Thoracic aorta endothelial cell (primary cell): ENCODE measurements at places on chromosomes 2 and 18. TPM values are rescaled to one million over a fixed set of nuclear protein-coding genes. Genes with fewer than 3 reads are reported as not detected.

Gene NTSR2
- total RNA-seq, result not detected in 2 replicates

Gene INPP4A
- total RNA-seq, result 25.8 and 31.9 TPM in 2 replicates

Gene CROCC2
- total RNA-seq, result not detected in 2 replicates

Gene UGT1A10
- not detected in 2 replicates for total RNA-seq

Gene FIGN
- 4.0 and 6.5 TPM in 2 replicates for total RNA-seq

Gene EDAR
- not detected in 2 replicates for total RNA-seq

Gene EHBP1
- 40.3 and 46.6 TPM in 2 replicates for total RNA-seq

Gene C1GALT1C1L
- 0.50 TPM in 1 of 2 replicates, not detected in the other for total RNA-seq

Gene POTEJ
- not detected in 2 replicates for total RNA-seq

Gene NEU4
- total RNA-seq, result not detected in 2 replicates

Gene ASTL
- not detected in 2 replicates for total RNA-seq

Gene THUMPD2
- 13.6 and 13.7 TPM in 2 replicates for total RNA-seq

Gene DSG1
- total RNA-seq, result not detected in 2 replicates

Gene CRYGD
- total RNA-seq, result not detected in 2 replicates

Gene DAW1
- 9.0 and 9.6 TPM in 2 replicates for total RNA-seq

Gene CFC1
- not detected in 2 replicates for total RNA-seq

Gene ZBTB7C
- total RNA-seq, result under 0.01 TPM in 1 of 2 replicates, not detected in the other

Gene DNAJC5G
- not detected in 2 replicates for total RNA-seq

Gene STAMBP
- total RNA-seq, result 14.8 and 17.7 TPM in 2 replicates

Gene APOB
- 1.3 and 1.8 TPM in 2 replicates for total RNA-seq

Gene STARD6
- total RNA-seq, result not detected in 2 replicates

Gene IL37
- not detected in 2 replicates for total RNA-seq

Gene IL36RN
- total RNA-seq, result not detected in 2 replicates

Gene ACVR1
- 20.0 and 23.7 TPM in 2 replicates for total RNA-seq

Gene EPB41L3
- 129 and 167 TPM in 2 replicates for total RNA-seq

Gene ACTG2
- total RNA-seq, result not detected in 2 replicates

Gene B4GALT6
- total RNA-seq, result 23.7 and 25.6 TPM in 2 replicates

Gene RTP5
- total RNA-seq, result not detected in 2 replicates

Gene ALPP
- not detected in 2 replicates for total RNA-seq

Gene TMEM247
- total RNA-seq, result not detected in 2 replicates

Gene SPP2
- total RNA-seq, result not detected in 2 replicates

Gene PLCL1
- total RNA-seq, result 9.6 and 9.7 TPM in 2 replicates

Gene GATA6
- 22.7 and 23.8 TPM in 2 replicates for total RNA-seq

Gene KIF5C
- under 0.01 and 0.14 TPM in 2 replicates for total RNA-seq

Gene LDLRAD4
- total RNA-seq, result 1.1 and 1.6 TPM in 2 replicates

Gene BOK
- 28.6 and 35.9 TPM in 2 replicates for total RNA-seq

Gene CNGA3
- under 0.01 TPM in 1 of 2 replicates, not detected in the other for total RNA-seq

Gene SH3BP4
- total RNA-seq, result 85.7 and 105 TPM in 2 replicates

Gene MAL
- not detected in 2 replicates for total RNA-seq

Gene CMPK2
- total RNA-seq, result 1.1 and 1.9 TPM in 2 replicates

Gene FHL2
- total RNA-seq, result 81.8 and 110 TPM in 2 replicates

Gene PSMA8
- not detected in 2 replicates for total RNA-seq

Gene NBAS
- 82.6 and 92.3 TPM in 2 replicates for total RNA-seq

Gene OTOS
- total RNA-seq, result not detected in 2 replicates

Gene REG3A
- total RNA-seq, result not detected in 2 replicates

Gene UPP2
- total RNA-seq, result not detected in 2 replicates

Gene REG1B
- total RNA-seq, result not detected in 2 replicates

Gene CCDC148
- 0.14 and 0.27 TPM in 2 replicates for total RNA-seq

Gene FSHR
- total RNA-seq, result not detected in 2 replicates

Gene NFU1
- 52.0 and 64.5 TPM in 2 replicates for total RNA-seq

Gene ACMSD
- total RNA-seq, result not detected in 2 replicates

Gene CAPN14
- under 0.01 and 0.14 TPM in 2 replicates for total RNA-seq

Gene GPR35
- 0.13 and 0.14 TPM in 2 replicates for total RNA-seq

Gene STPG4
- total RNA-seq, result 0.13 and 0.65 TPM in 2 replicates

Gene CELF4
- total RNA-seq, result not detected in 2 replicates

Gene FASTKD1
- 31.9 and 43.7 TPM in 2 replicates for total RNA-seq

Gene CSRNP3
- total RNA-seq, result under 0.01 TPM in 1 of 2 replicates, not detected in the other

Gene SERPINB12
- total RNA-seq, result not detected in 2 replicates

Gene CYP26B1
- total RNA-seq, result 0.53 and 1.1 TPM in 2 replicates

Gene TMEM237
- 42.1 and 69.7 TPM in 2 replicates for total RNA-seq
